ENCODE measurements at places on chromosomes 5 and 9.
A peak's percentile ranks its signal among the peaks of the same experiment; 100 is the strongest.

GRCh38 chr9:134777153-134777552, 103.5 kb upstream of the FCN2 start:
- no peak for DNase-seq

DNA sequence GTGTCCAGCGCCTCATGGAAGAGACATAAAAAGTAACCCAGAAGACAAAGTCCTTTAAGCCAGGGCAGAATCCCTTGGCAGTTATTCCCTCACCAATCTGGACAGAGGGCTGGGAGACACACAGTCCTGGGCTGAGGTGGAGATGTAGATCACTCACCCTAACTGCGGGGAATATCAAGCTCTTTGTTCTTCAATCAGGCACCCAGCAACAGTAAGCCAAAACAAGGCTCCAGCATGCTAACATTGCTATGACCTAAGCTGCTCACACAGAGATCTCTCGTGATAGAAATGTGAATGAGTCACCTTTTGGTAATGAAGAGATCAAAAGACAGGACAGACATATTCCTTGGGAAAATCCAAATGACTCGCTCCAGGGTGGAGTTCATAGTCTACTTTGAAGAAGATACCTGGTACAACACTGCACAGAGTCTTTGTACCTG, 101.3 kb downstream of the FBN2 start:
- no peak for DNase-seq

DNA sequence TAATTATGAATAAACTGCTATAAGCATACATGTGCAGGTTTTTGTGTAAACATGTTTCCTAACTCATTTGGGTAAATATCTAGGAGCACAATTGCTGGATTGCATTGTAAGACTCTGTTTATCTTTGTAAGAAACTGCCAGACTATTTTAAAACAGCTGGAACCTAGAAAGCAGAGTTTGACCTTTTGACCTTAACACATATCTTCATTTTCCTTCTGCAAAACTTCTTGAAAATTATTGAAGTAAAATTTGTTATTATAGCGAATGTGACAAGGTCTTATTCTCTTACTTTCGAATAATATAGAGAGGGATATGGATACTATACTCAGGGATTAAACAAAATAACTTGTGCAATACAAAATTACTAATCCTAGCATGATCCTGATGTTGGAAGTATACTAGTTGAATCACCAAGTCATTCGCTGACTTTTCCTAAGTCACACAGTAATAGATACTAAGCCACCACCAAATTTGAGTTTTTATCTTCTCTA, 3.2 kb upstream of the ANXA1 start:
- no peak for DNase-seq

GRCh38 chr5:14513266-14513665, 68.3 kb upstream of the OTULINL start:
- no peak for DNase-seq

DNA sequence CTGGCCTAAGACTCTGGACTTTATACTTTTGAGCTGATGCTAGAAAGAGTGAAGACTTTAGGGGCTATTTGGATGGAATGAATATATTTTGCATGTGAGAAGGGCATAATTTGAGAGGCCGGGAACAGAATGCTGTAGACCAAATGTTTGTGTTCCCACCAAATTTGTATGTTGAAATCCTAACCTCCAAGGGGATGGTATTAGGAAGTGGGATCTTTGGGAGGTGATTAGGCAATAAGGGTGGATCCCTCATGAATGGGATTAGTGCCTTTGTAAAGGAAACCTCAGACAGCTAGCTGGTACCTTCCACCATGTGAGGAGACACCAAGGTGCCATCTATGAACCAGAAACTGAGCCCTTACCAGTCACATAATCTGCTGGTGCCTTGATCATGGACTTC, 165.1 kb upstream of the S1PR3 start:
- DNase-seq = peak; percentile 53

DNA sequence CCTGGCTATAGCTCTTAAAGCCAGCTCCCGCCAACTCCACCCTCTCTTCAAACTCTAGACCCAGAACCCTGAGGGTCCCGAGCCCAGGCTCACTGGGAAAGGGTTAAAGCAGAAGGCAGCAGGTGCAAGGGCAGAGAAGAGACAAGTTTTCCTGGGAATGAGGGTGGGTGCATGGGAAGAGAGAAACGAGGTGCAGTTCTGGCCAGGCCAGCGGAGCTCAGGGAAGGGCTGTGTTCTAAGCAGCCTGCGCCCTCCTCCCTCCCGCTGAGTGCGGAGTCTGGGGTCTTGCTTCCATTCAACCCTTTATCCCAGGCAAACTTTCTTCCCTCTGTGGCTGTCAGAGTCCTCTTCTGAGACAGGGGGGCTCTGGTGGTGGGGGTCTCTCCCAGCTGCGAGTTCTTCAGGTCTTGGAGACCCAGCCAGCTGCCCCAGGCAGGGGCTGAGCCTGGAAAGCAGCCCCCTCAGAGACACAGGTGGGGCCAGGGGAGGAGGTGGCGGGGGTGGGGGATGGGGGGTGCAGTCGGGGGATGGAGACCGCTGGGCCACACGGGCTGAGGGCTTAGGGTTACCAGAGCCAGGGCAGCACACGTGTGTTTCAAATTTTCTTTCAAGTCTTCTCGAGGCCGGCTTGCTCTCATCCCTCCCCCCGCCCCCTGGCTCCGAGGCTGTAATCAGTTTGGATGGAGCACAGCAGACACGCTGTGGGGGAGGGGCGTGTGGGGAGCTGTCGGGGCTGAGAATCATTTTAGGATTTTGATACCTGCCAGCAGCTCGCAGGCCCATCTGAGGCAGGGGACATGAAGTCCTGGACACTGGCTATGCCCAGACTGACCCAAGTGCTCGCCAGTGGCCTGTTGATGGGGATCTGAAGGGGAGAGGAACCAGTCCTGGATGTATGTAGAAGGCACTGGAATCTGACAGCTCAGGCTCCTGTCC, 169.6 kb upstream of the SMIM23 start:
- DNase-seq = no peak

GRCh38 chr9:125049212-125050049, 93.9 kb downstream of the SCAI start:
- DNase-seq = no peak

DNA sequence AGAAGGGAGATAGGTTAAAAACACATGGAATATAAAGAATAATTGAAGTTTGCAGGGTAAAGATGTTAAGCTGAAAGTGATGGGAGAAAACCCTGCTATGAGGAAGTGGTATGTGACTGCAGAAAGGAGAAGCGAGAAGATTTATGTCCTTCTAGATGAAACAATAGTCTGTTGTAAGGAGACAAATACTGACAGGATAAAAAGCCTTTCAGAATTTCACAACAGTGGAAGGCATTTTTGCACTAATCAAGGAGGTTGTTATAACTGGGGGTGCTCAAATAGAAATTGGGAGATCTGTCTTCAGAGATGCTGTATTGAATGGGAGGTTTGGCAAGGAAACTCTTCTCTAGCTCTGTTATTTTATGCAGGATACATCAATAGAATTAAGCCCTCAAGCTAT, 69.6 kb downstream of the NMUR2 start:
- DNase-seq = no peak

DNA sequence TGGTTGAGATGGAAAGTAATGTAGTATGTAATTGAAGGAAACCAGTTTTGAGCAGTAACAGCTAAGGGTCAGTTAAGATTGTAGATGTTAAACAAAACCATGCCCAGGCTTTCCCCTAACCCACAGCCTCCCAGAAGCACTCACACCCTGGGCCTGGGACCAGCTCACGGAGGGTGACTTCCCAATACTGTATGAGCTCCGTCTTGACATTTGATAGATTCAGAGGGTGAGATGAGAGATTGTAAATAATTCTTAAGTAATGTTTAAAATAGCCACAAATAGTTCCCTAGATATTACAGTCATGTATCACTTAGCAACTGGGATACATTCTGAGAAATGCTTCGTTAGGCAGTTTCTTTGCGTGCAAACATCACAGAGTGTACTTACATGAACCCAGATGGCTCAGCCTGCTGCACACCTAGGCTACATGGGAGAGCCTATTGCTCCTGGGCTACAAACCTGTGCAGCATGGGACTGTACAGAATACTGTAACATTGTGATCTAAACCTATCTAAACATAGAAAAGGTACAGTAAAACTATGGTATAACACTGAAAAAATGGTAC, 140.7 kb downstream of the FANCC start:
- no peak for DNase-seq

DNA sequence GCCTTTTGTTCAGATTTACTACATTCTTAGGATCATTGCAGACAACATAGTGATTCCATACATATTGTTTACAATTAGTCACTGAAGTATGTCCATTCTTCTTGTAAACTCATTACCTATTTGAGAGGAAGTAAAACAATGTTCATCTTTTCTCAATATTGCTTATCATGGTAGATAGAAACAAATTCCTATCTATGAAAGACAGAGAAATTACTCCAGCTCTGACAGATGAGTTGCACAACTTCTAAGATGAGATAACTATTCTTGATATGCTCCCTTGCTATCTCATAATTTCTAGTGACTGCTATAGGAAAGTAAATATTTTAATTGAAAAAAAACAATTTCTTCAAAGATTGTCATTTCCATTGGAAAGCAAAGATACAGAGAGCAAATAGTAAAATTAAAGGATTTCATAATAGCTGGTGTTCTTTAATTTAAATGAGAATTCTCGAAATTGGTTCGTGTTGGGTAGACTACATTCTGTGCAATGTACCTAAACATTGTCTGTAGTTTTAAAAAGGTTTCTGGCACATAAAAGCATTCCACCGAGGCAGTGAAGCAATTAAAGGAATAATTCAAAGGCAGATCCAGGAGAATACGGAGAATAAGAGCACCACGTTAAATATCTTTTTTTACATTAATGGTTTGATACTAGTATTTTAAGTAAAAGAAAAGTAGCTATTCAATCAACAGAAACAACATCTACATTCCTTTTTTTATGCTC, 1029.1 kb upstream of the ACO1 start:
- no peak for DNase-seq

DNA sequence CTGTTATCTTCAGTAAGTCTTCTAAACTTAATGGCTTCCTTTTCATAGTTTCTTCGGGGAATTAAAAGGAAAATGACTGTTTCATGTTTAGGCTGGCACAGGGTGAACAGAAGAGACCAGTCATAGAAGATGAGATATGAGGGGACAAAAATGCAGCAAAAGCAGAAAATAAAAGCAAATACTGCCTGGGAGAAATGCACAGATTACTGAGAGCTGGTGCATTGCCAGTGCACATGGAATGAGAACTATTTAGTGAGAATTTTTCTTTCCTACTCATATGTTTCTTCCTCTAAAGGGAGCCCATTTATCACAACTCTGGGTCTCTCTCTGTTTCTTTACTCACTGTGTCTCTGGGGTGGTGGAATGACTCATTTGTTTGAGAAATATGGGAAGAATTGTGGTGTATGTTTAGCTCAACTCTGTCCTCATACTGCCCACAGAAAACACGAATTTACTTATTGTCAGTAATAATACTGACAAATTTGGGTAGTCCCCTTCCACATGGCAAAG, 25.9 kb upstream of the ANKRD55 start:
- peak; percentile 98 for DNase-seq

GRCh38 chr5:107669096-107670031, 1.4 kb downstream of the EFNA5 start:
- no peak for DNase-seq

GRCh38 chr5:151132963-151133362, 24.6 kb downstream of the ANXA6 start:
- DNase-seq = no peak

- DNase-seq = no peak
These were observed 69.4 kb downstream of the TLE1 start for GRCh38 chr9:81620002-81620390.

DNA sequence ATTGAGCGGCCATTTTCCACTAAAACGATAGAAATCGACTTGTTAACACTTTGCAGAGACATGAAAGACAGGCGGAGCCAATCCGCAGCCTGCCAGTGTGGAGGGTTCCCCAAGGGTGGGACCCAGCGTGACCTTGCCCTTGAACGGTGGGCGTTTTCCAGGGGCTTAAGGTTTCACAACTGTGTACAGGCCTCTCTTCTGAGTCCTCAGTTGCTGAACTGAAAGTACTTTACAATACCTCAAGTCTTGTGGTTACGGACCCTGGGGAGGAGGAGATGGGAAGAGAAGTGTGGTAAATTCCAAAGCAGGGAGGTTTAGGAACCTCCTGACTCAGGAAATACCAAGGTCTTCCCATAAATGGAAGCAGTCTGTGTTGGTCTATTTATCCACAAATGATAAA, 68.2 kb upstream of the CKMT2 start:
- peak; percentile 15 for DNase-seq

DNA sequence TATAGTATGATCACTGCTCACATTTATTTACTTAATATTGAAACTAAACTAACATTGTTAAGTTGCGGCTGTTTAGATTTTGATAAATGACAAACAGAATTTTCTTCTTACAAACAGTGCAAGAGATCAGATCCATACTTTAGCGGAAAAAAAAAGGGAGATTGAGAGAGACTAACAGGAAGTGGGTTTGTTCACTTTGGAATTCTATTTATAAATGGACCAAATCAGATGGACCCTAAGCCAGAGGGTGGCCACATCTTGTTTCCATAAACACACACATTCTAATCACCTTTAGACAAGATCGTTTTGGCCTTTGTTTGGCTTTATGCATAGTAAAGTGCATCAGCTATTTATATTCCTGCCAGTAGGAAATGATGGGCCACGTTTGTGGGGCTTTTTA, 381.4 kb upstream of the CD180 start:
- no peak for DNase-seq

DNA sequence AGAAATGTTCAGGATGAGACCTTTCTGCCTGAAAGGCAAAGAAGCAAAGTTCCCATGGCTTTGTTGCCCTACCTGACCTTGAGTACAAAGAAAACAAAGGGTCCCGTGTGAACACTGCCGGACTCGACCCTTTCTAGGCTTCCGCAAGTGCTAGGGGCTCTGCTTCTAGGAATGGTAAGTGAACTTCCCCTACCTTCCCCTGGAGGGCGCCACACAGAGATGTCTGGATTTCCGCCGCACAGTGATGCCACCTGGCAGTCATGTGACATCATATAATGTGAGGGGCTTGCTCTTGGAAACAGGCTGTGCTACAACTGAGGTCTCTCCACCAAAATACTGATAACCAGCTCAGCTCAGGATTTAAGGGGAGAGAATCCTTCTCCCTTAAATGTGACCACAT, 56.6 kb downstream of the HSD17B3 start:
- DNase-seq = no peak

- DNase-seq = no peak
These were observed 71.8 kb downstream of the ZNF618 start for GRCh38 chr9:113947941-113948340.

- no peak for DNase-seq
These were observed 1.1 kb downstream of the SLCO4C1 start for GRCh38 chr5:102294886-102295395.

- no peak for DNase-seq
These were observed 724.9 kb downstream of the MAT2B start for GRCh38 chr5:164230341-164230740.

DNA sequence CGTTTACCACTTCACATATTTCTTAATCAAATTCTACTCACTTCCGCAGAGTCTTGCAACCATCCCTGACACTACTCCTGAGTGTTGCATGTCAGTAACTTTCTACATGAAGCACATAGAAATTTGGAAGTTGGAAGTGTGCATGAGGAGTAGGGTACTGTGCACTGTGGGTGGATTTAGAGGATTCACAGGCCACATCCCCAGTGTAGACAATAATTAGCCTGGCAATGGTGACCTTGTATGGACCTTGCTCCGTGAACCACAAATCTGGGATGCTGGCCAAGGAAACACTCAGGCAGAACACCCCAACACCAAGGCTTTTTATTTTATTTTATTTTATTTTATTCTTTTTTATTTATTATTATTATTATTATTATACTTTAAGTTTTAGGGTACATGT, 25.5 kb downstream of the CTSL start:
- DNase-seq = no peak

GRCh38 chr9:75490326-75490725, 400.1 kb upstream of the PCSK5 start:
- DNase-seq = no peak

Measured in AG10803 (cell line).